Muscle of back (tissue), 13 donors: ENCODE measurements at places on chromosomes 16 and 17.

DNA sequence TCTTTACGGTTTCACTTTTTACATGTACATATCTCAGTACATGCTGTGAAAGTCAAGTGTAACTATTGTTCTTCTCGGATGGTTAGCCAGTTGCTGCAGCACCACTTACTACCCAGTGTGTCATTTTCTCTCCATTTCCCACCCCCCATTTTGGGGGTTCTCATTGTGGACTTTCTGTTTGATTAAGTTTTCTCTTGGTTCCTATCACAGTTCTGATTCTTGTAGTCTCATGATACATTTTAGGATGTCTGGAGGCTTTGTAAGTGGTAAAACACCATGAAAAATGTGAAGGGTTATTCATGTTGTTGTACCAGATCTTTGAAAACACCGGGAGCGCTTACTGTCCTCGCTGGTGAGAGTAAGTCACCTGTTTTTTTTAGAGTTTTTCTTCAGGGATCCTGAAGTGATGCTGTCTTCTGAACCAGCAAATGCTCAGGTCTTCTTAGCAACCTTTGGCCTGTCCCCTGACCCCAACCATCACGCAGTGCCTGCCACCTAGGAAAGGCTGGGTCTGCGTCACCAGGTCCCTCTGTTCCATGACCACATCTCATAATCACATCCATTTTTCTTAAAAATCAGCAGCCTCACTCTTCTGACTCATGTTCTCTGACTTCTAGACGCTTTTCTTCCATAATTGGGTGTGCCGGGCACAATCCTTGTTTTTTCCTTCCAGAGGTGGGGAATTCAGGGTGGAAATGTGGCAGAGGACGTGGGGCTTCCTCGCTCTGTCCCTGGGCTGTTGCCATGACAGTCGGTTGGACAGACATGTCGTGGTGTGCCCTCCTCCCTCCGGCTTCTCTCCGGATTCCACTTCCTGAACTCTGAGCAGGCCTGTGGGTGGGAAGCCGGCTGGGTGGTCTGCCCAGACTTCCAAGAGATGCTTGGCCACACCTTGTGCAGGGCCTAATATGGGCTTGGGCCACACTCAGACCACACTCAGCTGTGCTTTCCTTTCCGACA, 102.6 kb downstream of the NTN1 start:
- DNase-seq, result no peak

- DNase-seq, result no peak
These were observed 14.5 kb upstream of the PITPNM3 start for GRCh38 chr17:6570731-6571451.

DNA sequence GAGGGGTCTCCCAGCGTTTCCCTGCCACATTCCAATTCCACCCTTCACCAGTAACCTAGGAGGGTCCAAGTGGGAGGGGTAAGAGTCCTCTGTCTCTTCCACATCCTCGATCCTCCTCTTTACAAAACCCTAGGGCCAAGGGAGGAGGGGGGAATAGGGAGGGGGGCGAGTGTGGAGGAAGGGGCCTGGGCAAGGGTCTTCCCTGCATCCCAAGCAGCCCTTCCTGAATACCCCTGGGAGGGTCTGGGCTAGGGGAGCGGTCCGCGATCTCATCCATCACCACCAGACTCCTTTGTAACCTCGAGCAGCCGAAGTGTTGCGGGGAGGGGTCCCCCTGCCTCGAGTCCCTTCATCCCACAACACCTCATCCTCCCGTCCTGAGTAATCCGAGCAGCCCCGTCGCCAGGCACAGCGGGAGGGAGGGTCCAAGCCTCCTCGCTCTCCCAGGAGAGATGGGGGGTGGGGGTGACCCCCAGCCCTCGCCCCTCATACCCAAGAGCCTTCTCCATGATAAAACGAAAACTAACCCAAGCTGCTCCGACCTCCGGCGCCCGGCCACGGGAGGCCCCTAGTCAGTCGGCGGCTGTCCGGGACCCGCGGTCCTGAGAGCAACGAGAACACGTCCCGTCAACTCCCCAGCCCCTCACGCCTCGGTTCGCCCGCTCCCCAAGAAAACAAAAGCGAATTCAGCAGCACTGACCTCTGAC, 502 bp downstream of the SMPD3 start:
- DNase-seq, result no peak

- no peak for DNase-seq
These were observed 22.8 kb downstream of the G6PC3 start for GRCh38 chr17:44093231-44093900.

- DNase-seq, result no peak
These were observed 479.1 kb downstream of the SOX9 start for GRCh38 chr17:72599891-72600290.

GRCh38 chr16:67842509-67843342, 606 bp downstream of the THAP11 start:
- peak; percentile 65 for DNase-seq

DNA sequence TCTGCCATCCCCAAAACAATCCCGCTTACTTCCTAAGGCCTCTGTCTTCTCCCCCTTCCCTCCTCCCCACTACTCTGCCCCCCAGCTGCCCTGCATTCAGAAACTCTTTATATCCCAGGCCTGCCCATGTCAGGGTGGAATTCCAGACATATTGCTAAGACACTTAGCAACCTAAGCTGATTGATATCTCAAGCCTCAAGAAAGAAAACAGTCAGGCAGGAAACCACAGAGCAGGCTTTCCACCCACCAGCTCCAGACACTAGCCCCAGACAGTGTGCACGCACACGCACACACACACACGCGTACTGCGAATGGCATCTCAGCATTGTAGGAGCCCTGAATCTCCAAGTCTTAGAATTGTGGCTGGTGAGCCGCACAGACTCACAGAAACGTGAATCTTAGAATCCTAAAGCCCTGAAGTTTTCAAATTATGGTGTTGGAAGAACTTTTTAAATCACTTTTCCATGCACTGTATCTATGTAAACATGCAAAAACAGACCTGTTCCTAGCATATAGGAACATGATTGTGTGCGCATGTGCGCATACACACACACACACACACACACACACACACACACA, 8.8 kb upstream of the LPCAT2 start:
- peak; percentile 97 for DNase-seq

GRCh38 chr17:38464723-38465390, 36.6 kb downstream of the ARHGAP23 start:
- peak; percentile 96 for DNase-seq

- peak; percentile 77 for DNase-seq
These were observed 1.0 kb upstream of the SDK2 start for GRCh38 chr17:73645050-73645871.

GRCh38 chr17:82740906-82741759, 5.7 kb downstream of the FN3K start:
- DNase-seq, result no peak

GRCh38 chr17:61000911-61001310, 323.3 kb downstream of the BCAS3 start:
- peak; percentile 29 for DNase-seq

- DNase-seq, result peak; percentile 59
These were observed 17.3 kb upstream of the WFDC1 start for GRCh38 chr16:84277244-84277823.

DNA sequence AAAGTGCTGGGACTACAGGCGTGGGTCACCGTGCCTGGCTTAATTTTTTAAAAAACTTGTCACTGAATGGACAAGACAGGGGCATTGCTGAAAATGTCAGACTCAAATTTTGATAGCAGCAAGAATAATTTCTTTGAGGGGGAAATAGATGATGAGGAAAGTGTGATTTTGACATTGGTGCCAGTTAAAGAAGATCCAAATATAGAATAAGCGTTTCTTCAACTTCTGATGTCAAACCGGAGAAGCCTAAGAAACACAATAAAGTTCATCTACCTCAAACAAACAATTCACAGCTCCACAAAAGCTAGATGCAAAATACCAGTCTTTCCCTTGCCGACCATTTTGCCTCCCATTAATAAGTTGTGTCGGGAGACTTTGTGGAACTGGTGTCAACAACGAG, 4.5 kb downstream of the MT1X start:
- no peak for DNase-seq

- no peak for DNase-seq
These were observed 203.1 kb downstream of the MSI2 start for GRCh38 chr17:57459286-57459915.

- DNase-seq, result no peak
These were observed 44.8 kb downstream of the STAT5A start for GRCh38 chr17:42333053-42333452.

DNA sequence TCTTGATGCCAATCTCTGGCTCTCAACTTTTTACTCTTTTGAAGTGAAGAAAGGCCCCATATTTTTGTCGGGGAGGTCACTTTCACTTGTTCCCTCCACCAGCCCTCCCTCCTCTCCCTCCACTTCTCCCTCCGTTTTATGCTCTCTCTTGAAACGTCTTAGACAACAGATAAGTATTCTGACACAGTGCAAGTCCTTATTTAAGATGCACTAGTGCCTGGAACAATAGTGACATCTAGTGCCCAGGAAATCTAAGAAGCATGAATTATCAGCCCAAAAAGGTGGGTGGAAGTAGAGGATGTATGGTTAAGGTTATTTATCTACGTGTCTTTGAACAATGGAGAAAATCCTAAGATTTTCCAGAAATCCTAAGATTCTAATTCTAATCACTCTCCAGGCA, 17.9 kb downstream of the PSME3IP1 start:
- peak; percentile 78 for DNase-seq

GRCh38 chr17:31560616-31561235, 169.3 kb downstream of the RAB11FIP4 start:
- DNase-seq, result no peak

DNA sequence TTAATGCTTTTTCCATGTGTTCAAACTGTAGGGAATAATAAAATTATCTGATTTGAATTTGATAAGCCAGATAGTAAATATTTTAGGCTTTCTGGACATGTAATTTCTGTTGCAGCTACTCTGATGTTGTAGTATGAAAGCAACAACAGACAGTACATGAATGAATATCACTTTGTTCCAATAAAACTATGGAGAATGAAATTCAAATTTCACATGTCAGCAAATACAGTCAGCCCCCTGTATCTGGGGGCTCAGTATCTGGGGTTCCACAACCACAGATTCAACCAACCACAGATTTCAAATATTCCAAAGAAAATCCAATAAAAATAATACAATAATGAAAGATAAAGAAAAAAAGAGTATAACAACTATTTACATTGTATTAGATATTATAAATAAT, 8.2 kb upstream of the CLTC start:
- DNase-seq, result no peak

DNA sequence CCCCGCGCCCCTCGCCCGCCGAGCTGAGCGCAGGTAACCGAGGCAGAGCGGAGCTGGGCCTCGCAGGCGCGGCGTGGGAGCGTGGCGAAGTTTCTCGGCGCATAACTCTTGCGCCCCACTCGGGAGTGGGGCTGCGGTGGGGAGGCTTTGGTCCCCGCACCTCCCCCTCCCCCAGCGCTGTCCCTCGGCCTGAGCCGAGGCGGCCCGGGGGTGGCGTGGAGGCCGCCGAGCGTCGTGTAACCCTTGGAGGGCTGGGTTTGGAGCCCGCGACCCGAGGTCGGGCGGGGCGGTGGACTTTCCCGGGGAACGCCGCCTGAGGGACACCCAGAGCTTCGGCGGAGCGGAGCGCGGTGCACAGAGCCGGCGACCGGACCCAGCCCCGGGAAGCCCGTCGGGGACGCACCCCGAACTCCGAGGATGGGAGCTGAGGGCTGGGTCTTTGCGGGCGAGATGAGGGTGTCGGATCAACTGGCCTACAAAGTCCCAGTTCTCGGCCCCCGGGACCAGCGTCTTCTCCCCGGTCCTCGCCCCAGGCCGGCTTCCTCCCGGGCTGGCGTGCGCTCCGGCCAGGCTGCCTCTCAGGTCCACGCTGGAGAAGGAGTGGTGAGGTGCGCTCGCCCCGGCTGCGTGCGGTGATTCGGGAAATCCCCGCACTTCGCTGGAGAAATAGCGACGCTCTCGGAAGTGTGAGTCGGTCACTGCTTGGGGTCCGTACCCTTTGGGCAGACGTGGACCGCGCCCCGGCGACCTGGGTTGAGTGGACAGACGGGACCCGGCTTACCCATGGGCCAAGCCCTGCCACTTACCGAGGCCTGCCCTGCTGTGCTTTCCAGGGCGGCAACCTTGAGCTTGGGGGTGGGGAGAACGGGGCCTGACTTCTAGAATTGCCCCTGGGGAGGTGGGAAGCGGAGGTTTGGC, 168.4 kb downstream of the RAB11FIP4 start:
- no peak for DNase-seq

GRCh38 chr17:83086907-83087787, 7.7 kb downstream of the METRNL start:
- DNase-seq, result no peak

DNA sequence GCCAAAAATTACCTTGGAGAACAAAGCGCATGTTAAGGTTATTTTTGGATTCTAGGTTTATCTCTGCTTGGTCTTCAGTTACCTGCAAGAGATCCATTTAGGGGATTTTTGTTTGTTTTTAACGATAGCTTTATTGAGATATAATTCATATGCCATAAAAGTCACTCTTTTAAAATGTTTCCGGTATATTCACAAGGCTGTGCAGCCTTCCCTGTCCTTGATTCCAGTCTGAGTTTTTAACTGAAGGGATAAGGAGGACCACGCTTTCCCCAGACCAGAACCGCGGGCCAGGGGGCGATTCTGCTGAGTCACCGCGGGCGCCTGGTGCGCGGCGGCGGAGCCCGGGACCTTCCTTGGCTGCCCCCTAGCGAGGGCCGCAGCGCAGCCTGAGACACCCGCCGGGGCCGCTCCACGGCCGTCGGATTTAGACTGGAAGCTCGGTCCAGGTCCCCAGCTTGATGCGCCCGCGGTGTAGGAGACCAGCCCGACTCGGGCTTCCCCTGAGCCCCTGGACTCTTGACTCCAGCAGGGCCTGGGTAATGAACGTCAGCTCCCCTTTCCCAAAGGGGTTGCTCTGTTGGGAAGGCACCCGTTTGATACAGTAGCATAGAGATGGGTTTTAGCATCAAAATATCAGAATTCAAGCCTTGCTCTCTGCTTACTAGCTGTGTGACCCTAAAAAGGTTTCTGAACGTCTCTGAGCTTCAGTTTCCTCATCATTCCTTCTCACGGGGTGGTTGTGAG, 50.0 kb upstream of the STH start:
- DNase-seq, result peak; percentile 67

DNA sequence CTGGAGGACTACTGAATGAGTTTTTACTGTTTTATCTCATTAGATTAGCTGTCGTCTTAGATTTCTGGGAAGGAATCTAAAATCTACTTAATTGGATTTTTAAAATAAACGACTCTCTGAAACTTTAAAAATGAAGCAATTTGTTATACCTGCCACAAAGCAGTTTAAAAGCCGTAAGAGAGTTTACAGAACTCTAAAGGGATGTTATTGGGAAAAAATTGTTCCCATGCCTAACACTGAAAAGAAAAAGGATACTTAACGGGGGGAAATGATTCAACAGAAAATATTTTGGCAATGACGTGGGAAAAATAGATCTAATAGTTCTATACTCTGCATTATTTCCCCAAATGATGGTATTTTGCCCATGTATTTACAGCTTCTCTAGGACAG, 27.0 kb downstream of the ARHGAP17 start:
- DNase-seq, result no peak

- peak; percentile 79 for DNase-seq
These were observed at the start of gene NETO2 for GRCh38 chr16:47143677-47144558. Gene NETO2, minus strand, starts transcription at chr16:47143945. Its CDS starts 333 bp downstream, at chr16:47143612.
